ENCODE measurements at places on chromosomes 2 and 18.

- DNase-seq = no peak
Observed at GRCh38 chr2:108555572-108555971, 21.3 kb downstream of the LIMS1 start.

- DNase-seq = no peak
Observed at GRCh38 chr18:33838054-33838453, 260.0 kb downstream of the ASXL3 start.

DNA sequence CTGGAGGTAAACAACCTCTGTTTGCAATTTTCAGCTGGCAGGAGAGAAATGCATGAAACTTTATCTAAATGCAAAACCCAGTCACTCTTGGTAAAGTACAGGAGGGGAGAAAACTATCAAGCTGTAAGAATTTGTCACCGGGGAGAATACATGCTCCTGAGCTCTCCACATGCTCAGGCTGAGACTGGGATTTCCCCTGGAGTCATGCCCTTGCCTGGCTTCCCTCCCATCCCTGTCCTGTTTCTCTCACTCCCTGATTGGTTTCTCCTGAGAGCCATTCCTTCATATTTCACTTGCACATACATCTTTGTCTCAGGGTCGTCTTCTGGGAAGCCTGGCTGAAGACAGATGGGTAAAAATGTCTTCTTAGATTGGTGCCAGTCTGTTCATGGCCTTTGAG, 52.9 kb upstream of the SPATS2L start:
- DNase-seq = no peak

GRCh38 chr18:32152705-32153448, 37.0 kb upstream of the MEP1B start:
- DNase-seq = no peak

DNA sequence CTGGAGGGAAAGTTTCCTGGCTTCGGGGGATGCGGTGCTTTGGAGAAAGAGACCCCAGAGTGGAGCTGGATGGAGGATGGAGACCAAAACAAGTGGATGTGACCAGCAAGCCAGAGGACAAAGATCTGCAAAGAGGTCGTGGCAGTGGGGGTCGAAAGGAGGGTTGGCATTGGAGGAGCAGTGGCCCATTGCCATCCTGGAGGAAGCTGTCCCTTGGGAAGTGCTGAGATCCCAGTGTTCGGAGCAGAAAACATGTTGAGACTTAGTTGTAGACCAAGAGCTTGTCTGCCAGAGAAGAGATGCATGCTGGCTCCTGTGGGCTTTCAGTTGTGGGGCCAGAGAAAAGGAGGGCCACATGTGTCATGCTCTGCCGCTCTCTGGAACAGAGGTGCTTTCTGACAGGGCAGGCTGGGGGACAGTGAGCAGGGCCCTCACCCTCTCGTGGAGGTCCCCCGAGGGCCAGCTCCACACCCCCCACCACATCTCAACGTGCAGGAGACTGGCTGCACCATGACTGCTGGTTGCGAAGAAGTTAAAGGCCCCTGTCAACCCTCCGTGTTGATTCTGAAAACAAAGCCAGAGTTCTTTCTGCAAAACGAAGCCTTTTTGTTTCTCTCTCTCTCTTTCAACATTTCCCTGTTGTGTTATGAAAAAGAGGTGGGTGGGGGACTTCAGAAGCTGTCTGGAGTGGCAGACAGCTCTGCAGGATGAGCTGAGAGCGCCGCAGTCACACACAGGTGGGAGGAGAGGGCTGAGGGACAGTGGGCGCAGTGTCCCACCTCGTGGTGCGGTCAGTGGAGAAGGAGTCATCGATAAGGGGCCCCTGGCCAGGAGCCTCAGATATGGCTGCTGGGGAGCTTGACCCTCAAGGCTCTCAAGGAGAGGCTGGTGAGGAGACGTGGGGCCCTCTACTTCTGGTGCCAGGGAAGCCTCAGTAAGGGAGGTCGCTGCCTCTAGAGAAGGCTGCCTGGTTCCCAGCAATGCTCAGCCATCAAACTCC, 77.6 kb upstream of the BCL2L11 start:
- DNase-seq = no peak

- no peak for DNase-seq
Observed at GRCh38 chr2:144832048-144832447, 312.1 kb upstream of the ZEB2 start.

DNA sequence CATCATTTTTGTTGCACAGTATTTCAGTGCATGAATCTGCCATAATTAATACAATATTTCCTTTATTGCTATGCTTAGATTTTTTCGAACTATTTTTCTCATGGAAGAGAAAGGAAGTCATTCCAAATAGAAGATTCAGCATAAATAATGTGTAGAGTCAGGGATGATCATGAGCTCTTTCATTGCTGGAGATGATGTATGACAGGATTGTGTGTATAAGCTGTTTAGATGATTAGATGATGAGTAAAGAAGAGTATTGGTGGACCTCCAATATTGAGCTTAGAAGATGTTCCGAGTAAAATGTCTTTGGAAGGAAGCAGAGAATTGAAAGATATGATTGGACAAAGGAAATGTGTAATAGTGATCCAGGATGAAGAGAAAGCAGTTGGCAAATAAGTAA, 364.5 kb downstream of the PARD3B start:
- DNase-seq = no peak

DNA sequence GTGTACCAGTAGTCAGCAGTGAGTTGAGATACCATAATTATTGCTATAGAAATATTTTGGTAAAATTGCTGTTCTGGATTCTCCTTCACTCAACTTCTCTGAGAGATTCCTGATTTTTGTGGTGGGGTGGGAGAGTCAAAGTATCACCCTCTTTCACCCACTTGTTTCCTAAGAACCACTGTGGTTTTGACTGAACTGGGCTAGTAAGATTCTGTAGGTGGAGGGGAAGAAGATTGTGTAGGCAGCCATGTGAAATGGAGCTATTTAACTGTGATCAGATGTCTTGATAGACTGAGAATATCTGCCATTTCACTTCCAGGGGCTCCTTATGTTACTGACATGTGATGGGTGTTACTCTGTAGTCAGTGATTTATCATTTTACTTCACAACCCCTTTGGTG, 45.3 kb downstream of the BIRC6 start:
- no peak for DNase-seq

DNA sequence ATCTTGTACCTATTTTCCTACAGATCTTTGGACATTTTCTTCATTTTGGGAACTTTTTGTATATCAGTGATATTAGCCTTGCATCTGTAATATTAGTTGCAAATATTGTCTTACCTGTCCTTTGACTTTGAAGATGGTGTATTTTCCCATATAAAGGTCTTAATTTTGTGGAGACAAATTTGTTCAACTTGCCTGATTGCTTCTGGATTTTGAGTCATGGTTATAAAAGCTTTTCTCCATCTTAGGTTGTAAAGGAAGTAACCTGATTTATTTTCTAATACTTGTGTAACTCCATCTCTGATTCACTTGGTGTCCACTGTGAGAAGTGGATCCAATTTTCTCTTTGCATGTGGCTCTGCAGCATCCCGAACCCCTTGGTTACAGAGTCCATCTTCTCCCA, 97.7 kb upstream of the OTOS start:
- DNase-seq = no peak

- DNase-seq = no peak
Observed at GRCh38 chr2:240789051-240789453, 31.0 kb downstream of the KIF1A start.

GRCh38 chr2:215015421-215015820, 123.0 kb downstream of the ABCA12 start:
- DNase-seq = no peak

DNA sequence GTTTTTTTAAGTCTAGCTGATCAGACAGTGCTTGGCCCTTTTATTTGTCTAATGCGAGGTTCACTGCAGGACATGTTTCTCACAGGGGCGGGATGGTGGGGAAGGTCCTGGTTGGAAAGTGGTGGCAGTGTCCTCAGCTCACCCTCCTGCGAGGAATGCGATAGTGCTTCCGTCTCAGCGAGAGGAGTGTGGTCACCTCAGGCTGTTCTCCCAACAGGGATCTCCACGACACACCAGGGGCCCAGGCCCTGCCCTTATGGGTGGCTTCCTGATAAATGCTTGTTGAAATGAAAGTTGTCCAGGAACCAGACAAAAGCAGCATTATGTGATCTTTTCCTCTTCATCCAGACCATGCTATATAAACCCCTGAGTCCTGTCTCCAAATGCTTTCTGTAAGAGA, 70.1 kb downstream of the BOLA3 start:
- DNase-seq = no peak

DNA sequence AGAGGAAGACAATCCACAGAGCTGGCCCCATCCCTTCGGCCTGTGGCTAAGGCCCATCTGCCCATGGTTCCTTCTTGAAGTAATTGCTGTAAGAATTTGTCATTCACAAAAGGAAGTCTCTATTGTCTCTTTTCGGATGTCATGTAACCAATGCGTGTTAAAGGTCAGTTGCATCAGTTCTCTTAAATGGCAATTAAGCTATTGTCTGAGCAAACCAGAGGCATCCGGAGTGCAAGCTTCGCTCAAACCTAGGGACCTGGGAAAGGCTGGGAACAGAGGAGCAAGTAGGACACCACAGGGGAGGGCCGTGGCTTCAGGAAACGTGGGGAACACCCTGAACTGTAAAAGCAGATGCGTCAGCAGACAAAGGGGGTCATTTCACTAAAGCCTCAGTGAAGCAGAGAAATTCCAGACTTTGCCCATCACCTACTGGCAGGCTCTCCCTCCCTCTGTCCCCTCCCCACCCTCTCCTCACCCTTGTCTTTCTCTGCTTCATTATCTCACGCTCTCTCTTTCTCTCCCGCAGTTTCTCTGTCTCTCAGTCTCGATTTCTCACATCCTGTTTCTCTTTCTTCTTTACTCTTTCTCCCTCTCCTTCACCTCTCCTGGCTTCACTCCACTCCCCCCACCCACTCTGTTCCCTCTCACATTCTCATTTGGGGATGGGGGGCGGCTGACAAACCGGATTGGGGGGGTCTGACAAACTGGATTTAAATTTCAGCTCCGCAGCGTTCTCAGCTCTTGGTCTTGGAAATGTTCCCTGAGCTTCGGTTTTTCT, 204.6 kb upstream of the TNP1 start:
- no peak for DNase-seq

- DNase-seq = no peak
Observed at GRCh38 chr18:12944709-12945108, 3.1 kb upstream of the SEH1L start.

DNA sequence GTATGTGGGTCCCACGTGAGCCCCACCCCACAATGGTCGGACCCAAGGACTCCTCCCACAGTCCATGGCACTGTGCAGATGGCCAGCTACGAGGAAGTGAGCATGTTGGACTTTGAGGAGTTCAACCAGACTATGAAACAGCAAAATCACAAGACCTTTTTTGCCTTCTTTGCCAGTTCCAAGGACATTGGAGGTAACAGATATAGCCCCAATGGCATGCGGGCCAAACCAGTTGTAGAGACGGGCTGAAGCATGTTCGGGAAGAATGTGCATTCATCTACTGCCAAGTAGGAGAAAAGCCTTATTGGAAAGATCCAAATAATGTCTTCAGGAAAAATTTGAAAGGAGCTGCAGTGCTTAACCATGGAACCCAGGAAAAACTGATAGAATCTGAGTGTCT, 12.6 kb downstream of the DNER start:
- no peak for DNase-seq

DNA sequence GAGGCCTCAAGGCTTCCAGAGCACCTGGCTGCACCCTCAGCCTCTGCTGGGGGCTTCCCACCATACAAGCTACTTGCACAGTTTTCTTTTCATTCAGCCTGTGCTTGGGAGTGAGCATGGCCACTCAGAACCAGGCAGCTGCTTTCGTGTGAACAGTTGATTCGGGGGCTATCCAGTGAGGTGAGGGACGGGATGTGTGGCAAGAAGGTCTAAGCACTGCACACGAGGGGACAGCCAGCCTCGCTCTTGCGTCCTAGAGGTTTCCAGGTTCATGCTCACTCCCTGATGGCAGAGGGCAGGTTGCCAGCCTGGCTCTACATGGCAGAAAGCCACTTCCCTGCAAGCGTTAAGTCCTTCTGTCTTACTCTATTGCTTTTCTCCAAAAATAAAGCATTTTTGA, 146.2 kb downstream of the MBP start:
- no peak for DNase-seq

- peak; percentile 13 for DNase-seq
Observed at GRCh38 chr2:84904717-84905174, 710 bp upstream of the TMSB10 start.

DNA sequence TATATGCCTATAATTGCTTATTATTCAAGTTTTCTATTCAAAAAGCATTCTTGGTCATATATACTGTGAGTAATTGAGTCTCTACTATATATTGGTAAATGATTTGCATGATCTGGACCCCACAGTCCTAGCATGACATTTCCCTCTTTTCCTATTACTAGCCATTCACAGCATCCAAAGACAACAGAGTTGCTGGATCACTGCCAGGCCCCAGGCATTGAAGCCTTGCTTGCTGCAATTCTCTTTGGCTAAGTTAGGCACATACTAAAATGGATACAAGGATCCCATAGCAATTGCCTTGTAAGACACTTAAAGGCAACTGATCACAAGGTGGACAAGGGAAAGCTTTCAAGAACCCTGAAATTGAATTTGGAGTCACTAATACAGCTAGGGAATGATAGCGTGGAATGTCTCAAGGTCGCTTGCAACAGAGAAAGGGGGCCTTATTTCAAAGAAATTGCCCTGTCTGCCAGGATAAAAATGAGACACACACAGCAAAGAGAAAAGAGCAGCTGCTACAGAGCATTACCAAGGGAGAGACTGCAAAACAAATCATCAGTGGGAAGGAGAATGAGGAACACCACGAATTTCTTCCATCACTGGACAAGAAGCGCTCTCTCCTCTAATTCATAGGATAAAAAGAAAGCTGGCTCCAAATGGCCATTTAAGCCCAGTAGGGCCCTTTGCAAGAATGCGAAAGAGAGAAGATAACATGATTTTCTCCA, 77.1 kb upstream of the EPHA4 start:
- DNase-seq = no peak

DNA sequence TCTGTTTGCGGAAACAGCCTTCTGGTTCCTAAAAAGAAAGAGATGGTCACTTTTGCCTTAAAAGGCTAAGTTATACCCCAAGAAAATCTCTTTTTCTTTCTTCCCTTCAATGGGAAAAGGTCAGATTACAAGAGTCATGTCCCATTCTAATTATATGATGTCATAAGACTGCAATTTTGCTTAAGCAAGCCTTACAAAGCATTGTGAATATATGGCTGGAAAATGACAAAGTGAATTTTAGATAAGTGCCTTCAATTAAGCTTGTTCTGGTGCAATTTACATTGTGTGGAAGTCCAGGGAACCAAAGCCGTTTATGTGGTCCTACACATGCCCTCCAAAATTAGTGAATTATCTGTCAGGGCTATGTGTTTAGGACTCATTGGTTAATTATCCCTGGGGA, 7.6 kb upstream of the BMP10 start:
- DNase-seq = no peak

DNA sequence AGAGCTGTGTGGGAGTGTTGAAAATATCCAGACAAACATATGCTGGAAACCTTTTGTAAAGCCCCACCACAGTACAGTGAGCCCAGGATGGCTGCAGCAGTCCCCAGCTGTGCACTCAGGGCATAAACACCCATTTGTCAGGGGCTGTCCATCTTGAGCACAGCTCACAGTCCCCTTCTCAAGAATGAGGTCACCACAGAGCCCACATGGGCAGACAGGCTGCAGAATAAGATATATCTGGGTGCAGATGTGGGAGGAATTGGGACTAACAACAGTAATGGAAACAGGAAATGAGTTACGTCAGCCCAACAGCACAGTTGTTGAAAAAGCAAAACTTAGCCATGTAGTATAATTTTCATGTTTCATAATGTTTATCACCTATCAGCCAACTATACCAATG, 219.6 kb downstream of the ETAA1 start:
- no peak for DNase-seq

Data from esophagus squamous epithelium (tissue), 5 donors.